CD4-positive, alpha-beta T cell treated with Interleukin-4 for 4 hours (primary cell): ENCODE measurements at places on chromosomes 3 and 15.

GRCh38 chr3:38580450-38581382 is 68.8 kb downstream of the SCN5A start:
- no peak for DNase-seq

- no peak for DNase-seq
Measured at GRCh38 chr3:195548006-195548405, 4.9 kb upstream of the PPP1R2 start.

DNA sequence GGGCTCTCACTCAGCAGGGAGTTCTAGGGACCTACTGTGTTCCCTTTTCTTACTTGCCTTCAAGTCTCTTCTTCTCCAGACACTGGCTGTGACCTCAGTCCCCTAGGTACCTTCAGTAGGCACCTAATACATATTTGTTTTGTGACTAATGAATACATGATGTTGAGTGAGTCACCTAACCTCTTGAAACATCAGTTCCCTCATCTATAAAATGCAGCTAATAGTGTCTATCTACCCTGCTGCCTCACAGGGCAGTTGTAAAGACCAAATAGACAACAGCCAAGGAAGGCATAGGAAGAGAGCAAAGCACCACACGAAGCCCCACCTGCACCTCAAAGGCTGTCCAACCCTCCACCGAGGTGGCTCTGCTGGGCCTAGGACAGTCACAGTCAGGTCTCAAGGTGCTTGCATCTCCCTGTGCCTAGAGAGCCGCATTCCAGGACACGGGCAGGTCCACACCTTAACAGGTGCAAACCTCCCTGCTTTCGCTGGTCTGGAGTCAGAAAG is 29.1 kb downstream of the DAPK2 start:
- no peak for DNase-seq

GRCh38 chr15:89852342-89852995 is 37.8 kb upstream of the ANPEP start:
- no peak for DNase-seq

GRCh38 chr3:39541917-39542329 is 74.4 kb downstream of the MOBP start:
- DNase-seq: no peak

DNA sequence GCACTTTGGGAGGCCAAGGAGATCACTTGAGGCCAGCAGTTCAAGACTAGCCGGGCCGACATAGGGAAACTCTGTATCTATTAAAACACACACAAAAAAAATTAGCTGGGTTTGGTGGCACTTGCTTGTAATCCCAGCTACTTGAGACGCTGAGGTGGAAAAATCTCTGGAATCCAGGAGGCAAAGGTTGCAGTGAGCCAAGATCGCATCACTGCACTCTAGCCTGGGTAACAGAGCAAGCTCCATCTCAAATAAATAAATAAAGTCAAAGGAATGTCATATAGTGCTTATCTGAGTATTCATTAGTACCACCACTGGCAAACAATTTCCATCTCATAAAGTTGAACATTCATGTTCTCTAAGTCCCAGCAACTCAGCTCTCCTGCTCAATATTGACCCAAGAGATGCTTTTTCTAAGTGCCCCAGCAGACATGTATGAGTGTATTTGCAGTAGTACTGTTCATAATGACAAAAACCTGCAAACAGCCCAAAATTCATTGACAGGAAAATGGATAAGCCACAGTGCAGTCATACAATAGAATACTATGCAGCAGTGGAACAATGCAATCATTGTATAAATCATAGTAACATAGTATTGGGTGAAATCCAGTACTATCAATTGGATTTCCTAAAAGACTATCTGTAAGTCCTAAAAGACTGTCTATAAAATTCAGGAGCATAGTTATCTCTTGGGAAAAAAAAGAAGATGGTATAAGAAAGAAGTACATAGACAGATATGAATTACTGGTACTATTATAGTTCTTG is 751.5 kb upstream of the LMCD1 start:
- no peak for DNase-seq

- no peak for DNase-seq
Measured at GRCh38 chr3:55879901-55880331, 392.8 kb upstream of the WNT5A start.

GRCh38 chr3:73026760-73027113 is 30.1 kb downstream of the PPP4R2 start:
- no peak for DNase-seq

- DNase-seq: no peak
Measured at GRCh38 chr3:30628205-30628900, 22.0 kb downstream of the TGFBR2 start.

GRCh38 chr15:92650966-92651365 is 4.6 kb downstream of the FAM174B start:
- no peak for DNase-seq

- no peak for DNase-seq
Measured at GRCh38 chr3:129619726-129620162, 13.3 kb upstream of the PLXND1 start.

- DNase-seq: no peak
Measured at GRCh38 chr15:57614241-57614640, 22.5 kb downstream of the MYZAP start.

DNA sequence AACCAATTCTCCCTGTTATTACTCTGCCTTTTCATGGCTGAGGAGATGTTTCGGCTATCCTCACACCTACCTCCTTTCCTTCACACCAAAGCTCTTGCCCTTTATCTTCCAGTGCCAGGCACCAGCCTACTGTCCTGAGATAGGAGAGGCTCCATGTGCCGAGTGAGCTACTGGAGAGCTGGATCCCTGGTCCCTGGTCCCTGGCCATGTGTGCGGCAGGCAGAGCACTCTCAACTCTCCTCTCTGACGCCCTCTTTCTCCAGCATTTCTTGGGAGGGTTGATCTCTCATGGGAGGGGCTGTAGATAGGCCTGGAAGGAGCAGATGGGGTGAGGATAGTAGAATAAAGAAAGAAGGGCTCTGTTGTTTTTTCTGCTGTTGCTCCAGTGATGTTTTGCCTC is 277.1 kb upstream of the UMPS start:
- no peak for DNase-seq

- no peak for DNase-seq
Measured at GRCh38 chr3:15044326-15044725, 20.8 kb downstream of the MRPS25 start.

- DNase-seq: no peak
Measured at GRCh38 chr3:47223755-47224154, 58.8 kb downstream of the KIF9 start.

DNA sequence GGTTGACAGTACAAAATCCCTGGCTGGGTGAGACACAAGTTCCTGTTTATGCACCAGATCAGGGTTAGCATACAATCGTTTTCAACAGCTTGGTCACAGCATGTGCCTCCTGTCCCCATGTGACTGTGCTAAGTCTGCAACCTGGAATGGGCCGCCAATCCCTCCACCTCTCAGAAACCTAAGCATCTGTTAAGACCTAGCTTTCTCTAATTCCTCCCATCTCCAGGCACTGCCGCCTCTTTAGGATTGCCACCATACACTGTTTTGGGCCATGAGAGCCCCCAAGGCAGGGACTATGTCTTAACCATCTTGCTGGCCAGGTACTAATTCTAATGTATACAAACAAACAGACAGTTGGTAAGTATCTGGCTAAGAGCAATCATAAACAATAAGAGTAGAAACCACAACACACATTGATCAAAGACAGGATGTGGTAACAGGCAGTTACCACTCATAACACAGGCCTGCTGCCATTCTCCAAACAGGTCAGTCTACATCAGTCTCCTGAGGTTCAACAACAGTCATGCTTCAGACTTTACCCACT is 25.6 kb downstream of the SEC22C start:
- peak; percentile 83 for DNase-seq

DNA sequence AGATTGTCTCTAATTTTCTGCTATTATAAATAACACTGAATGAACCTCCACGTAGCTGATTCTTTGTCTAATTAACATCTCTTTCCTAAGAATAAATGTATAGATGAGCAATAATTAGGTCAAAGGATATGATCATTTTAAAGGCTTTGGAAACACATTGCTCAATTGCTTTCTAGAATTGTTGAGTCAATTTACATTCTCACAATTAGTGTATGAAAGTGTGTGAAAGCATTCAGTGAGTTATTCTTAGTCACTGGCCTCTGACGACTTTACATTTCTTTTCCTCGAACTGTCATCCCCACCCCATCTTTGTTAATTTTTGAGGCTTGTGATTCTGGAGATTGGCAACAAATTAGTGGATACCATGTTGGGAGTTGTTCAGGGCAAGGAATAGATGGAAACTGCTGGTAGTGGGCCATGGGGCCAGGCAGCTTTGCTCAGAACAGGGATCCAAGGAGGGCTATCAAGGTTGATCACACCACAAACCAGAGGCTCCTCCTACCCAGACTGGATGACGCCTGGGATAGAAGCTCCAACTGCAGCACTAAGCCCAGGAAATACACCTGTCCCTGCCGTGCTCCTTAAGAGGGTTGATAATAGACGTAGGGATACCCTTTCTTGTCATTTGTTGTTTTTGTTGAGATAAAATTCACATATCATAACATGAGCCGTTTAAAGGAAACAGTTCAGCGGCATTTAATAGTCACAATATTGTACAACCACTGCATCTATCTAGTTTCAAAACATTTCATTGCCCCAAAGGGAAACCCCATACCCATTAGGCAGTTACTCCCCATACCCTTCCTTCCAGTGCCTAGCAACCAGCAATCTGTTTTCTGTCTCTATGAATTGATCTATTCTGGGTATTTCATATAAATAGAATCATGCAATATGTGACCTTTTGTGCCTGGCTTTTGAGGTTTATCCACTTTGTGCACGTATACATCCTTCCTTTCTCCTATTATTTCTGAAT is 27.9 kb downstream of the EIF1B start:
- DNase-seq: no peak

DNA sequence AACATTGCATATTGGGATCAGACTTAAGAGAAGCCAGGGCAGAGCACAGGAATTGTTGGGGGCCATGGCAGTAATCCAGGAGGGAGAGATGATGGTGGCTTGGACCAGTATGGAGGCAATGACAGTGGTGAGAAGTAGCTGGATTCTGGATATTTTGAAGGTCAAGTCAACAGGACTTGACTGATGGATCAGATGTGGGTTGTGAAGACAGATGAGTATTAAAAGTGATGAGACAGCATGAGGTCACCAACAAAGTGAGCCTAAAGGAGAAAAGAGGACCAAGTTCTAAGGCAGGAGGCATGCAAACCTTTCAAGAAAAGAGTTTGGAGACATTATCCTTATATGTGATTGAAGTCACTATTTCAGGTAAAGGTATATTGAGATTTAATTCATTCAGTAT is 56.6 kb upstream of the TIPARP start:
- DNase-seq: no peak

DNA sequence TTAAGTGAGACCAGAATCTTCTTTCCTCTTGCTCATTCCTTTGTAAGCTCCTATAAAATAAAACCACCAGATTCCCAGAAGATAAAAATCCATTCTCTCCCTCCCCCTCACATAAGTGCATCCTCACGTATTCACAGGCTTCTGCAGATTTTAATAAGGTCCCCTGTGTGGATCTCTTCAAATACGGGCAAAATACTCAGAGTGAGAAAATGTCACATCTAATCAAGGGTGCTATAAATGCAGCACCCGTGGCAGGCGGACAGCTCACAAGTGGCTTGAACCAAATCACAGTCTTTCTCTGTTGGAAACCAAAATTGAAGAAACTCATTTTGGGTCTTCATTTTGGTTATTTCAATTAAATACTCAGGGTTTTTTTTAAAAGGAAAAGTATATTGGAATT is 212.9 kb upstream of the CMC1 start:
- no peak for DNase-seq

DNA sequence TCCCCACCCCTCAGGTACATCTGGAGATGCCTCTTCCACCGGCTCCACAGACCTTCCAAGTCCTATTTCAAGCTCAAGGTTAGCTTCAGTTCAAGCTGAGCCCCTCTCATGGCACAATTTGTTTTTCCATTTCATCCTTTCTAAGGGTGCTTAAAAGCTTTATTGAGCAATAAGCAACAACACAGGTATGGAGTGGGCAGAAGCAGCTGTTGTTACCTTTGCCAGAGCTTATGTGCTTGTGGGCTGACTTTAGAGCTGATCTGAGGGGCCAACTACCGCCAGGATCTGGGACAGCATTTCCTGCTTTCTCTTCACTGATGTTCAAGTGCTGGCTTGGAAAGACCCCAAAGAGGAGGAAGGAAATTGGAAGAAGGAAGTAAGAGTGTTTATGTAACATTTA is 140.0 kb upstream of the KLHL25 start:
- no peak for DNase-seq

- no peak for DNase-seq
Measured at GRCh38 chr15:25406261-25406660, 32.6 kb downstream of the UBE3A start.

GRCh38 chr3:32992310-32992686 is 40.9 kb downstream of the CCR4 start:
- DNase-seq: no peak

GRCh38 chr3:28012830-28013229 is 228.6 kb upstream of the CMC1 start:
- no peak for DNase-seq

GRCh38 chr15:59991834-59992233 is 12.3 kb upstream of the FOXB1 start:
- no peak for DNase-seq

DNA sequence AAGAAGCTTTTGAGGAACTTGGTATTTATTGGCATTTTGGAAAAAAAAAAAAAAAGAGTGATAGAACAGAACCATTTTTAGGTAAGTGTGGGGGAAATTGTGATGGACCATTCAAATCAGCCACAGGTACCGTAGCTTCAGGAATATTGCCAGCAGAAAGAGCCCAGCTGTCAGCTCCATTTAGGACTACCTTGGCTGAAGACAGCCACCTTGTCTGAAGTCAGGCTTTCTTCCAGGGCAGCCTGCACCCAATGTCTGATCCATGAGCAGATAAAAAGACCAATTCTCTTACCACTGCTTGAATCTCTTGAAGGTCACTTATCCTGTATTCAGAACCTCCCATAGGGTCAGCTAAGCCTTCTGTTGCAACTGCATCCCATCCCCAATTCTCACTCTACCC is 37.6 kb downstream of the SLCO3A1 start:
- no peak for DNase-seq

DNA sequence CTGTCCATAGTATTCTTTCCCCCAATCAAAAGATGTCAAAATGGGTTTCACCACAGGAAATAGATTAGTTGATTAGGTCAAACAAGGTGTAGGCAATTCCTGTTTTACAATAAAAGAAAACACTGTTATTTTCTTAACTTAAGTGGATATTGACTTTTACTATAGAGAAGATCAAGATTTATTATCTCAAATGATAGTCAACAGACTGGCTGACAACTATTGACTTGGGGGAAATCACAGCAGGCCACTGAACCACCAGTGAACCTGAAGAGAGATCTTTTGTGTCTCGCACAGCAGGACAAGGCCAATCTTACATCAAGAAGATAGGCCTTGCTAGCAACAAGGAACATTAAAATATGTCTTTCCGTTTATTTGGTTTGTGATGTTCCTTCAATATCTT is 1187.6 kb downstream of the SI start:
- DNase-seq: no peak
